Fibroblast of villous mesenchyme (primary cell): ENCODE measurements at places on chromosomes 6 and 20.

- no peak for DNase-seq
Measured at GRCh38 chr6:166658115-166658791, 31.2 kb upstream of the RPS6KA2 start.

DNA sequence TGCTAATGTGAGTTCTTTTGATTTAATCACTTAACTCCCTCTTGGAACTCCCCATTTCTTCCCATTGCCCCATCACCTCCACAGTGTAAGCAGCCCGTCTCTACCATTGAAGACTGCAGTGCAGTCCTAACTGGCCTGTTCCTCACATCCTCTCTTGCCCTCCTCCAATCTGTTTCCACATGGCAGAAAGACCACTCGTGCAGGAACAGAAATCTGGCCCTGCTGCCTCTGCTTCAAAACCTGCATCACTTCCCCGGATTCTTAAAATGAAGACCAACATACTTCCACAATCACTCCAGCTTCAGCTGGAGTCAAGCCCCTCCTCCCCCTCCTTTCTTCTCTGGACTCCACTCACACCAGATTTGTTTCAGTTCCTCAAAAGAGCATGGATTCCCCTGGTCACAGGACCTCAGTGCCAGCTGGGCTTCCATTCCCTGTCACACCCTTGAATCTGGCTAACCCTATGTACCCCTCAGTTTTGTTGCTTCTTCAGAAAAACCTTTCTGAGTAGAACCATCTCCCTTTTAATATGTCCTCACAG, 802.3 kb downstream of the MAFB start:
- no peak for DNase-seq

DNA sequence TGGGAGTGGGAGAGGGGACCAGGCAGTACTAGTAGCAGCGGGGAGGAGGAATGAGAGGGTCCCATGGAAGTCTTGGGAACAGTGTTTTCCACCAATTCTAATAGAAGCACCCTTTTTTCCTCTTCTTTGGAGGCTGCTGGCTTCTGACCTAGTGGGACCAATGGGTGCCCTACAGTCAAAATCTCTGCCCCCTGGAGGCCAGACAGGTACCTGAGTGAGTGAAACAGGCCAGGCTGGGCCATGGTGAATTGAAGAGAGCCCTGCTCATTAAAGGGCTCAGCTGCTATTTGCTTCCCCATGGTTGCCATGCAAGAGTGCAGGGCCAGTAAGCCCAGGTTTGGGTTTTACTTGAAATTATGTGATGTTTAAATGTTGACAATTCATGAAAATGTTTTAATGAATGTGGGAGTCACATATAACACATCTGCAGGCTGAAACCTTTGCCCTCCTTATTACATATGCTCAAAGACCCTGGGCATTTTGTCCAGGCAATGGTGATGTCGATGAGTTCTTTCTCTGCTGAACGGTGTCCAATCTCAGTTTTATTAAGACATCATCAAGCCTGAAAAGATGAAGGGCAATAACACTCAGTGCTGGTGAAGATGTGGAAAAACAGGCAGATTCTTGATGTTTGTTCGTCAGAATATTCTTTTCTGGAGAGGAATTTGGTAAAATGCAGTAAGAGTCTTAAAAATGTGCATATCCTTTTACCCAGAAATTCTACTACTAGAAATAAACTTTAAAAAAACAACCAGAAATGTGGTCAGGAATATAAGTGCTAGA, 42.3 kb upstream of the OCSTAMP start:
- no peak for DNase-seq

DNA sequence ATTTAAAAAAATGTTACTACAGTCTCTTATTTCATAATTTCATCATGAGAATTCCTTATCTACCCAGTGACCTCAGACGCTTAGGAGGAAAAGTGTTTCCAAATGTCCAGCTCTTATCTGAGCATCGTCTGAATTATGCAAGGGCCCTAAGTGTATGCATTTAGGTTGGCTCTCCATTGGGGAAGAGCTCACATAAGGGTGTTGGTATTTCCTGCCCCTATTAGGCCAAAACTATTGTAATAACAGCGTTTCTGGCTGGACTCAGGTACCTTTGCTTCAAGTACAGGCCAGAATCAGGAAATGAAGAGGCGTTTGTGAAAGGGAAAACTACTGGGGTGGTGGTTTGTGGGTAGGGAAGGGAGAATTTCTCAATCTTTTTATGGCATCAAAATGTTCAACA, 40.4 kb upstream of the SGK1 start:
- peak; percentile 98 for DNase-seq

DNA sequence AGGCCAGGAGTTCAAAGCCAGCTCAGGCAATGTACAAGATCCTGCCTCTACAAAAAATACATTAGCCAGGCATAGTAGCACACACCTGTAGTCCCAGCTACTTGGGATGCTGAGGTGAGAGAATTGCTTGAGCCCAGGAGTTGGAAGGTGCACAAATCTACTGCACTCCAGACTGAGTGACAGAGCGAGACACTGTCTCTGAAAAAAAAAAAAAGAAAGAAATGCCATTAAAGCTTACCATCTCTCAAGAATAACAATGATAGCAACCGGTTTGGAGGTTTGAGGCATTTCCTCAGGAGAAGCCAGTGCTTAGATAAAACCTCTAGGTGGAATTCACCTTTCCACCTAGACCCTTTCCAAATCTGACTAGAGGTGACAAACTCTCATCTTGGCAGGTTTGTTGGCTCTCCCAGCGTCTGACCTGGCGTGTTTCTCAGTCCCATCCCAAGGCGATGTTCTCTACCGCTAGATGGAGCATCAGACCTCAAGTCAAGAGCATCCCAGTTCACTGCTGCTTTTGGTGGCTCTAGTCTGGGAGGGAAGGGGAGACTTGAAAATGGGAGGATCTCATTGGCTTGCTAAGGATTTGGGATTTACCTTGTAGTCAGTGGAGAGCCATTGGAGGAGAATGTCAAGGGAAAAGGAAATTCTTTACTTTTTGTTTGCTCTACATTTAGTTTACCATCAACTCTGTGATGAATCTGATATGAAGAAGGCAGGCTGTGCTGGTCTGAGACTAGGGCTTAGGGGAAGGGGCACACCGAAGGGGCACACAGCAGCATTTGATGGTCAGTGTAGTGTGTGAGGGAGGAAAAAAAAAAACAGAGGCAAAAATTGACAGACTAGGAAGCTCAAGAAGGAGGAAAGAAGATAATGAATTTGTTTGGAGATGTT, 67.9 kb downstream of the NCOA7 start:
- DNase-seq: peak; percentile 76

DNA sequence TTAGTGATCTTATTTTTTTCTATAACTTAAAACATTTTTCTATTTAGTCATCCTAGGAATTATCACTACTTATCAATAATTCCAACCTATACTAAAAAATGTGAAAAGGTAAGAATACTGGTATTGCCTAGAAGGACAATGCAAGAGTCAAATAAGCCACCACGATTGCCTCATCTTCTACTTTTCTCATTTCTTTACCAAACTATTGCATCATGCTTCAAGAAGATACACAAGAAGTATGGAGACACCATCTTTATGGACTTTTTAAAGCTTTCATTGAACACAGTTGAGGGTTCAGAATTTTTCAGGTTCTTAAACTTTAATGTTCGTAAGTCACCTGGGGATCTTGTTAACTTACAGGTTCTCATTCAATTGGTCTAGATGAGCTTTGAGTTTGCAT, 25.9 kb downstream of the ELOVL2 start:
- no peak for DNase-seq

DNA sequence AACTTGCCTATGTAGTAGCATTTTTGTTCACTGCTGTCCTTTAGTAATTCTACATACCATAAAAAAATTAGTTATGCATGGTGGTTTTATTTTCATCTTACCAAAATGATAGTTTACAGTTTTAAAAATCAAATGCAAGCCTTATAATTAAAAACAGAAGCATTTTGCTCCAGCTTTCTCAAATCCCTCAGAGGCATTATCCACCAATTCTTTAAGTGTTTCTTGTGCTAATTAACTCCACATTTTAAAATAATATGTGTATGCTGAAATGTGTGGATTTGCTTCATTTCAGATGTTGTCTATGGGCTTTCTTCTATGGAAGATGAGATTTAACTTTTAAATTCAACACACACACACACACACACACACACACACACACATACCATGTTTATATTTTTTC, 49.3 kb downstream of the PCSK2 start:
- no peak for DNase-seq

DNA sequence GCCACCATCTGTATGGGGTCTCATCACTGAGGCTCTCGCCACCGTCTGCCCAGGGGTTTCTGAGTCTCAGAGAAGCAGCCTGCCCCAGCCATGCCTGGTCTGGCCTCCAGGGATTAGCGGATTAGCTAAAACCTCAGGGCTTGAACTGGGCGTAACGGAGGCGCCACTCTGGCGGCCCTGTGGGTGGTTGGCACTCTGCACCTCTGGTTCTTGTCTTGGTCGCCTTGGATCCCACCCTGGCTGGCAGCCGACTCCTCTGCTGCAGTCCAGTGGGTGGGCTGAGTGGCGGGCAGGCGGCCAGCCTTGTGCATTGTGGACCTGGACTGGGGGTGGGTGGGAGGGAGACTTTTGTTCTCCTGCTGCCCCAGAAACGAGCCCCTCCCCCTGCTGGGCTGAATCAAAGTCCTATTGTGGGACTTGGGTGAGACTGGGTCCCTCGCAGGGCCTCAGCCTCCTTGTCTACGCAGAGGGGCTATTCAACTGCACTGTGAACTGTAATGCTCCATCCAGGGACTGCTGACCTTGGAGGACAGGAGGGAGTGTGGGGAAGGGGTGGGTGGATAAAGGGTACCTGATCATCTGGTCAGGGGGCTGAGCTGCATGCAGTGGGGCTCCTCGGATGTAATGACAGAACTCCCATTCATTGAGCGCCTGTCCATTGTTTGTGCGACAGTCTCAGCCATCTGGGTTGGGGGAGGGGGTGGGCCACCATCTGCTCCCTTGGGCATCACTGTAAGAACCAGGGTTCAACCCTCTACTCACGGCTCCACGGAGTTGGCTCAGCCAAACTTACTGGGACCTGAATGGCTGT, 23.9 kb downstream of the SUN5 start:
- DNase-seq: peak; percentile 6

DNA sequence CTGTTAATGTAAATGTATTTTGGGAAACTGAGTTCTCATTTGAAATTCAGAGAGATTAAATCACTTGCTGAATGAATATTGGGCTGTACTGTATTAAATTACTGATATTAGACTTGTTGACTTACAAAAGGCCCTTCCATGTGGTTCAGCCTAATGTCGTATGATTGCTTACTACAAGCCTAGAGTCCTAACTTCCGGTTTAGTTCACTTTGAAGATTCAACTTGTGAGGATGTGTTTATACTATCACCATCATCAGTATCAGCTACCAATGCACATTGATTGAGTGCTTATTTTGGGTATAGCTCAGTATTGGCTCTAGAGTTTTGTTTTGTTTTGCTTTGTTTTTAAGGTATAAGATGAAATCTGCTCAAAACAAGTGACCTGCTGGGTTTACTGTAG, 48.3 kb downstream of the FAM217A start:
- no peak for DNase-seq

- DNase-seq: no peak
Measured at GRCh38 chr6:143429970-143430369, 20.5 kb downstream of the ADAT2 start.

- DNase-seq: peak; percentile 28
Measured at GRCh38 chr20:219290-220115, 7.6 kb upstream of the DEFB129 start.

DNA sequence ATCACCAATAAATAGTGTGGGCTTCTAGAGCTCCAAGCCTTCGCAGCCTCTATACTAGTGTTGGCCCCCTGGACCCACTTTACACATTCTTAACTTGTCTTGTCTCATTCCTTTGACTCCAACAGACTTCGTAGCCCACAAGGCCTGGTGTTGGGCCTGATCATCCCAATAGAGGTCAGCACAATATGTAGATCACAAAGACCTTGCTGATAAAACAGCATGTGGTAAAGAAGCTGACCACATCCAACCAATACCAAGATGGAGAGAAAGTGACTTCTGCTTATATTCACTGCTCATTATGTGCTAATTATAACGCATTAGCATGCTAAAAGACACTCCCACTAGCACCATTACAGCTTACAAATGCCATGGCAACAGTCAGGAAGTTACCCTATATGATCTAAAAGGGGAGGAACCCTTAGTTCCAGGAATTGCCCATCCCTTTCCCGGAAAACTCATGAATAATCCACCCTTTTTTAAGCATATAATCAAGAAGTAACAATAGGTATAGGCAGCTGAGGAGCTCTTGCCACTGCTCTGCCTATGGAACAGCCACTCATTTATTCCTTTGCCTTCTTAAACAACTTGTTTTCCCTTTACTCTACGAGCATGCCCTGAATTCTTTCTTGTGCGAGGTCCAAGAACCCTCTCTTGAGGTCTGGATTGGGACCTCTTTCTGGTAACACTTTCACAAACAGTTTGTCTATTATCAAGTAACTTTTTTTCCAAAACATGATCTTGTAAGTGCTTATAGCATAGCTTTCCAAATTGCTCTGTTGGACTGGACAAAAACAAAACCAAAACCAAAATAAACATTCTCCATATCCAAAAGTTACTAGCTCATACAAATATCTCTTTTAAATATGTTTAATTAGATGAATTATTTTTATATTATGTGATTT, 54.6 kb upstream of the ECHDC1 start:
- peak; percentile 29 for DNase-seq

GRCh38 chr20:23311947-23312506, 38.6 kb upstream of the NXT1 start:
- DNase-seq: no peak

GRCh38 chr6:136762022-136762975, 30.0 kb downstream of the MAP3K5 start:
- no peak for DNase-seq

DNA sequence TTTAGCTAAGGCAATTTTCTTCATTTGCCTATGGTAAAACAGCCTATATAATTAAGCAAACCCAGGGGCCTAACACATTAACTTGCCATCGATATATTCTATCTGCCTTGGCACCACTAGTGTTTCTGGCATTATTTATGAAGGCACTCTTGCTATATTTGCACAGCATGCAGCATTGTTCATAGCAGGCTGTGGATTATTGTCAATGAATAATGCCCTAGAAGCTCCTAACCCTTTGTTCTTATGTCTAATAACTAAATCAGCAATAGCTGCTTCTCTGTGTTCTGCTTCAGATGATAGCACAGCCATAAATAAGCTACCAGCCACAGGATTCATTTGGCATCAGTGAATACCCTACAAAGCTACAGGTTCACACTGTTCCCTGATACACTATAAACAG, 254.8 kb upstream of the STXBP5 start:
- no peak for DNase-seq

DNA sequence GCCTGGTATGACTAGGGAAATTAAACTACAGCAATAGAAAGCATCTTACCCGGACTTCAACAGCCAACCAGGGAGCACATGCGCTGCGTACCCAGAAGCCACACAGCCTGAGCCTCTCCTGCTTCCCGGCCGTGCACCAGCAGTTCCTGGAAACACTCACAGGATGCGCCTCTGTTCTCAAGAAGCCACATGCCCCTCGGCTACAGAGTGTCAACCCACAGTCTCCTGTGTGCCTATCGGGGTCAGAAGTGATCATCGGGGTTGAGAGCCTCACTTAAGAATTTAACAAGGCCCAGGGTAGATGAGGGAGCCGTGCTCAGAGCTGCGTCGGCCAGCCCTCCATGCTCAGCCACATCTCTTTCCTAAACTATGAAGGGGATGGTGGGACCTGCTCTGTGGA, 147.2 kb upstream of the GGTLC1 start:
- no peak for DNase-seq
